Stimulated activated CD4-positive, alpha-beta T cell treated with anti-CD3 and anti-CD28 coated beads, Interleukin-1b, Interleukin-23, amount 100 ng/mL, for 4 hours (primary cell): ENCODE measurements at places on chromosomes 2 and 18.

- no peak for DNase-seq
Observed at GRCh38 chr2:144451443-144451842, 68.5 kb downstream of the ZEB2 start.

DNA sequence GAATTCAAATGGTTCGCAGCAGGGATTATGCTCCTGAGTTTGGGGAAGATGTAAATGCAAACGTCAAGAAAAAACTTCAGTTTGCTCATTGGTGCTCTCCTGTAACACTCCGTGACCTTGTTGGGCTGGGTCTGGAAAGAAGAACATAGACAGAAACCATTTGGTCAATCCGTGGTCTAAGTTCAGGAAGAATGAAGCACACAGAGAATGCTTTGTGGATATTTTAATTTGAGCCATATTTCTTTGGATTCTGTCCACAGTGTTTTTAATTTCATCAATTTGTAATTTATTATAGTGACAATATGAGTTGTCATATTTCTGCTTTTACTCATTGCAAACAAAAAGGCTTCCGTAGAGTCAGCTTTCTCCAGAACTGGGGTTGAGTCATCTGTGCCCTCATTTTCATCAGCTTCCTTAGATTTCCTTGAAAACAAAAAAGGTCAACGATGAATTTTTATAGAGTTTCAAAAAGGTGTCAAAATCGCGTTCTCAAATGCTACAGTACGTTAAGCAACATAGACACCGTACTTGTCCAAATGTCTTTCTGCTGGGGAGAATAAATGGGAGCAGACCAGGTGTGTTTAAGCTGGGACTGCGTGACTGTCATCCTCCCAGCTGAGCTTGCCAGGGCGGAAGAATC is 606.4 kb downstream of the RNF144A start:
- DNase-seq, result no peak

GRCh38 chr2:76295762-76296161 is 585.0 kb upstream of the GCFC2 start:
- DNase-seq, result no peak

GRCh38 chr18:12305930-12306629 is 2.0 kb upstream of the TUBB6 start:
- no peak for DNase-seq

- DNase-seq, result no peak
Observed at GRCh38 chr2:238105506-238106338, 5.6 kb downstream of the ESPNL start.

DNA sequence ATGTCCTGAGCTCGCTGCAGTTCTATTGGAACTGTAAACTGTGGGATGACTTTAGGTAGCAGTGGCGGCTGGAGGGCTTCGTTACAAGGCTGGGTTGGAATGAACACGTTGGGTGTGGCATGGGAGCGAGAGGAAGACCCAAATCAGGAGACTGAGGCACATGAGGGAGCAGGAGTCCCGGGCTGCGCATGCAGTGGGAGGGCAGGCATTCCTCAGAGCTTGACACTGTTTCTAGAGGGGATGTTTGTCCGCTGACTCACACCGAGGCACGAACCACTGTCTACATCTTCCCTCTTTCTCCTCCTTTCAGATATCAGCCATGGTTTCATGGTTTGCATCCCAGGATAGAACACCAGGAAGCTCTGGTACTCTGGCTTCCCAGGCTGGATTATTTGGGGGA is 40.6 kb upstream of the LAMA1 start:
- DNase-seq, result no peak

DNA sequence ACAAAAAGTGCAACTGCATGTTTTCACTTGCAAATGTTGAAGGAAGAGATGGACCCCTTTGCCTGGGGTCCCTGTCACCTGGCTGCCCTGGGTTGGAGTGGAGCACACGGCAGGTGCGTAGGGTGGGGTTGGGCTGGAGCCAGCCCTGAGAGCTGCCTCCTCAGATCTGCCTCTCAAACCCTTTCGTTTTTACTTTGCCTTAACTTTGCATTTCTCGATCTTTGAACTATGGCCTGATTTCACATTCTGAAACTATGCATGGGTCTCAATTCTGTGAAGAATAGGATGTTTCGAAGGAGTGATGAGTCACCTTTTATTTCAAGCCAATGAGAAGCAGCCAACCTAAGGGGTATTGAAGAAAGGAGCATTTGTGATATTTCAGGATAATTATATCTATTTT is 132.8 kb downstream of the ACOXL start:
- no peak for DNase-seq

DNA sequence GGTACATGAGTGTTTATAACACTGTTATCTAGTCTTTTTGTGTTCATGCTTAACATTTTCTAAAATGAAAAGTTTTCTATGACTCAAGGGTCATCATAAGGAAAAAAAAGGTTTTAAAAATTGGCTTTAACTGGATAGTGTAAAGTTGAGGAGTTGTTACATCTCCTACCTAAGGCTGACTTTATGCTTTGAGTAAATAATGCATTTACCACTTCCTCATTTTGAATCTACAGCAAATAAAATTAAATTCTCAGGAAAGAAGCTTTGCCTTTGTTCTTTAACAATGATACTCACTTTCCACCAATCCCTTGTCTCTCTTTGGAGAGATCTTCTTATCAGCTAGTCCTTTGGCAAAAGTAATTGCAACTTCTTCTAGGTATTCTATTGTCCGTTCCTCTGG is 29.7 kb downstream of the HADHA start:
- DNase-seq, result no peak

DNA sequence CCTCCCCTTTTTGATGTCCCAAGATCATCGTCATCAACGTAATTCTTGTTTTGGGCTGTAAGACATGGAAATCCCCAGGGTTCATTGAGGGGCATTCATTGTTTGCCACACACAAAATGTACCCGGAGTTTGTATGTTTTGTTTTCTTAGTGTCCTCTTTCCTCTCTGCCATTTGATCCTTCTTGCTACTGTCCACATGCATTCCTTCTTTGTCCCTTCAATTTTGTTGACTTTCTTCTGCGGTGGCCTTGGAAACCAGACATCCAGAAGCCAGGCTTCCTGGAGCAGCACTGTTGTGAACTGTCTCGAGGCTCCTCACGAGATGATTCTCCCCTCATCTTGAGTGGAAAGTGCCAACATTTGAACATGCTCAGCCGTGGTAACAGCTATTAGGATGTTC is 24.8 kb downstream of the IGFBP2 start:
- DNase-seq, result no peak

DNA sequence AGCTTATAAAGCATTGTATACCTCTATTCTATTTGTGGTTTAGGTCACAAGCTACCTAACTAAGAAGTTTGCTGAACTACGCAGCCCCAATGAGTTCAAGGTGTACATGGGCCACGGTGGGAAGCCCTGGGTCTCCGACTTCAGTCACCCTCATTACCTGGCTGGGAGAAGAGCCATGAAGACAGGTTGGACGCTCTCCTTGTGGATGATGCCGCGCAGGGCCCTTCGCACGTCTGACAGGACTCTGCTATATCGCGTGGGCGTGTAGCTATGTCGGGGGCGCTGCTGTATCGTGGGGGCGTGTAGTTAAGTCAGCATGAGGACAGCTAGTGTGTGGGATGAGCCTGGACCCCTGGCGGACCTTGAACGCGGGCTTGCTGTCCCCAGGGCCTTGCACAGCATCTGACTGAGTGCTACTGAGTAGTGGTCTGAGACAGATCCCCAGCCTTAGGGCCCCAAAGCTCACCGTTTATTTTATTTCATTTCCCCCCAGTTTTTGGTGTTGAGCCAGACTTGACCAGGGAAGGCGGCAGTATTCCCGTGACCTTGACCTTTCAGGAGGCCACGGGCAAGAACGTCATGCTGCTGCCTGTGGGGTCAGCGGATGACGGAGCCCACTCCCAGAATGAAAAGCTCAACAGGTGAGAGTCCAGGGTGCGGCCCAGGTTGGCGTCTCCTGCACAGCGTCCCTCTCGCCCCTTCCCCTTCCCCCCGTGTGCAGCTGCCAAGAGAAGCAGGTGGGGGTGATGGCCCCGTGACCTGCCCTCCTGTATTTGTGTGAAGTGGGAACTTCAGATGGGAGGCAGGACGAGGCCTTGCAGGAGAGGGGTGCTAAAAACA is 15.6 kb upstream of the CNDP1 start:
- no peak for DNase-seq

GRCh38 chr2:64937687-64938491 is 51.3 kb upstream of the SLC1A4 start:
- no peak for DNase-seq

DNA sequence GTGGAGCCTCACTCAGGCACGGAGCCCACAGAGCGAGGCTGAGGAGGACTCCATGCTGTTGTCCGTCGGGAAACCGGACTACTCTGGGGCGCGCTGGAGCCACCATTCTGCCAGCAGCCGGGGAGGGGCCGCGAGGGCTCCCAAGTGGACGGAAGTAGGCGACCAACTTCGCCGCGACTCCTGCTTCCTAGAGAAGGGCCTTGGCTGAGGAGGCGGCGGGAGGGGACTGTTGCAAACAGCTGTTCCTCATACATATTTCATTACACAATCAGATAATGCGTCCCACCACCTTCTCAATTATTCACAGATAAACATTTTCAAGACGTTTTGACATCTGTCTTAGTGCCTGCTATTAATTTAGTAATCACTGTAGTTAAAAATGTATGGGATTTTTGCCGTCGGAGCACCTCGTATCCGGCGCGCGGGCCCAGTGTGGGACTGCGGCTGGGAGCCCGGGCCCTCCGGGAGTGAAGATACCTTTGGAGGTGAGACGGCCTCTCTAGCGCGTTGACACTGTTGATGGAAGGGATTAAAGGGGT is 11.7 kb upstream of the SIX3 start:
- no peak for DNase-seq

DNA sequence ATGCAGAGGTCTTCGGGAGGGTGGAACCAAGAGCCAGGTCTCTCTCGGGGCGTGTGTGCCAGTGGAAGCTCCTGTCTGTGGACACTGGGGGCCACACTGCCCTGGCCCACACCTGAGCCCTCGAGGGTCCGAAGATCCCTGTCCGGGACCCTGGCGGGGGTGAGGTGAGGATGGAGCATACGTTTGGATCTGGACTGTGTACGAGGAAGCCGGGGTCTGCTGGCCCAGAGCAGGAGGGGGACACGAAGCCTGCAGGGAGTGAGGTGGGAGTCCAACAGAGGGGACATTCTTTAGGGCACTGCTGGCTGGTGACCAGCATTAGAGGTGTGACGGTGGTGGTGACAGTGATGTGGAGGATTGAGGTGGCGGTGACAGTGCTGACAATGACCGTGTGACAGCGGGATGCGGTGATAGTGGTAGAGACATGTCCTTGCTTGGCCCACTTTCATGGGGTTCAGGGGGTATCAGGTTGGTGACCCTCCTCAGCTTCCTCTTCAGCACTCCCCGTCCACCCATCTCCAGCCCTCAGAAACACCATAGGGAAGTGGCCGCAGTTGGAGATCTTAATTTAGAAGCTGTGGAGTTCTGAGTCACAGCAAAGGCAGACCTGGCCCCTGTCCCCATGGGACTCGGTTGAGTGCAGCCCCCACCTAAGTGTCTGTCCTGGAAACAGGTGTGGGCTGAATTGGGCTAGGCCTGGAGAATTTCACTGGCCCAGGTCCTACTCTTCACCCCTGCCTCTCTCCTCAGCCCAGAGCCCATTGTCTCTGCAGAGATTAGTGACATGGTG is 252.0 kb downstream of the DYSF start:
- DNase-seq, result no peak

GRCh38 chr2:18149660-18150246 is 271.3 kb downstream of the KCNS3 start:
- DNase-seq, result no peak

DNA sequence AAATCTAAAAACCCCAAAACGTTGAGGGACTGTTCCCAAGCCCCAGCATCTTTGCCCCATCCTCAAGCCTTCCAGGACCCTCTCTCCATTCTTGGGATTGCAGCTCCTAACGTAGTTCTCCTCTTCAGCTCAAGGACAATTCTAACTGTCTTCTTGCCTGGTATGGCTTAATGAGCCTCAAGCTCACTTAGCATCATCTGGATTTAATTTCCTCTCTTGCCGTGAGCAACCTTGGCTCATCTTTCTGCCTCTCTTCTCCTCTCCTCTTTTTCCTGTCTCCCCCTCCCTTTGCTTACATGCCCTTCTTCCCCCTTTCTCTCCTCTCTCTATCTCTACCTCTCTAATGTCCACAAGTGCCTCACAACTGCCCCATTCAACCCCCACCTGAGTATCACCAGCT is 44.2 kb downstream of the TACR1 start:
- no peak for DNase-seq

GRCh38 chr18:2618009-2618408 is 37.5 kb upstream of the SMCHD1 start:
- no peak for DNase-seq

DNA sequence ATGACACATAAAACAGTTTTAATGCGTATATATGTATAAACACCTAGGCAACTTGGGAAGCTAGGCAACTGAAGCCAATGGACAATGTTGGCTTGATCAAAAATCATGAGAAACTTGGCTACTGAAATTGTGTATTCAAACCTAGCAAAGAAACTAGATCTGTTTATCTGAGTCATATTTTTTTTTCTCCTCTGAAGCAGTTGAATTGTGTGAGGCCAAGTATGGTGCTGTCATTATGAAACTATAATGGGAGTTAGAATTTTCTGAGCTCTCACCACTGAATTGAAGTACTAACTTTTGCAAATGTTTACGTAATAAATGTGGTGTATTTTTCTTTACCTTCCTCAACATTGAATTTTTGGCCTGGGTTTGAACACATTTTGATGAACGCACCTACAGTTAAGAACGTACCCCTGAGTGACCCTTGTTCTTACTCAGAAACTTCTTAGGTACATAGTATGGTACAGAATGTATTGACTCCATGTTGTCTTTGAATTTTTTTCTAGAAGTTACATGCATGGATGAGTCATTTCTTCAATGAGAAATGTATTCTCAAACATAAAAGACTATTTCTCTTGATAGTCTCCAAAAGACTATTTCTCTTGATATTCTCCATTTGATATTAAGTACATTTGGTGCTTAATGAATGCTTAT is 23.8 kb downstream of the CD28 start:
- DNase-seq, result no peak
